Right ventricle myocardium inferior (tissue), 1 donor: ENCODE measurements at places on chromosomes 3 and 15. TPM values are rescaled to one million over a fixed set of nuclear protein-coding genes. Genes with fewer than 3 reads are reported as not detected.

The SCN5A gene
- total RNA-seq, result 163 TPM

- DNase-seq, result no peak
Observed at GRCh38 chr15:31482122-31482922, 155.7 kb downstream of the KLF13 start.

The CDCP1 gene
- 0.32 TPM for total RNA-seq

DNA sequence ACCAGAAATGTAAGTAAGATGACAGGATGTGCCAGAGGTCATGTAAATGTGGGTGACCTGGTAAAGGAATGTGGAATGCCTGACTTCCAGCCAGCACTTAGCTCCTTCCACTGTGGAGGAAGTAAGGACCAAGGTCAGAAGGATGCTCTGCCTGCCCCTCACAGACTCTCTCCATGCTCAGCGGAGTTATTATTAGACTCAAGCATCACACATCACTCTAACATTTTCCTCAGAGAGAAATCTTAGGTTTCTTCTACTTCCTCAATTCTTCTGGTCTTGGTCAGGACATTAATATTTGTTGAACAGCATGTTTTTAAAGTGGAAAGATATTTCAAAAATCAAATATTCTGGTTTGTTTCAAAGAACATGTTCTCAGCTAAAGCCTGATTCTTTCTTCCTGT lies 231.4 kb upstream of the WNT5A start:
- no peak for DNase-seq

The ANKRD63 gene
- total RNA-seq, result 0.92 TPM

DNA sequence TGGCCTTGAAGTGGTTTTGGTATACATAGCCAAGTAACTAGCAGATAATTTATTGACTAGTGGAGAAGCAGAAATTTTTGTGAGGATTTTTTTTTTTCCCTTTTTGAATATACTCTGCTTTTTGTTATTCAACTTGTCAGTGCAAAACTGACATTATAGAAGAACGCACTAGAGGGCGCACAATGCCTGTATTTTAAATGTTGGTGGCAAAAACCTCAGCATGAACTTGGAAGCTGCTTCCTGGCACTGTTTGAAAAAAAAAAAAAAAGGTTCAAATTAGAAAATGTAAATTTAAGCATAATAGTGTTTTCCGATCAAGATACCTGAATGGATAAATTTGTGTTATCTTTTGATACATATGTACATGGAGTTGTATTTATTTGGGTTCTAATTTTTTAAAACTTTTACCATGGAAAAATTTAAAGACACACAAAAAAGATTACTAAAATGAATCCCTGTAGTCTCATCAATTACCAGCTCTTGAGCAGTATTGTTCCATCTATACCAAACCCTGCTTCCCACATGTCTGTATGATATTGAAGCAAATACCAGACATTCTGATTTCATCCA lies 56.0 kb downstream of the SLC25A26 start:
- DNase-seq, result no peak

The PP2D1 gene
- not detected for total RNA-seq
